Activated naive CD4-positive, alpha-beta T cell (primary cell): ENCODE measurements at places on chromosomes 12 and 14.
A peak's percentile ranks its signal among the peaks of the same experiment; 100 is the strongest.

DNA sequence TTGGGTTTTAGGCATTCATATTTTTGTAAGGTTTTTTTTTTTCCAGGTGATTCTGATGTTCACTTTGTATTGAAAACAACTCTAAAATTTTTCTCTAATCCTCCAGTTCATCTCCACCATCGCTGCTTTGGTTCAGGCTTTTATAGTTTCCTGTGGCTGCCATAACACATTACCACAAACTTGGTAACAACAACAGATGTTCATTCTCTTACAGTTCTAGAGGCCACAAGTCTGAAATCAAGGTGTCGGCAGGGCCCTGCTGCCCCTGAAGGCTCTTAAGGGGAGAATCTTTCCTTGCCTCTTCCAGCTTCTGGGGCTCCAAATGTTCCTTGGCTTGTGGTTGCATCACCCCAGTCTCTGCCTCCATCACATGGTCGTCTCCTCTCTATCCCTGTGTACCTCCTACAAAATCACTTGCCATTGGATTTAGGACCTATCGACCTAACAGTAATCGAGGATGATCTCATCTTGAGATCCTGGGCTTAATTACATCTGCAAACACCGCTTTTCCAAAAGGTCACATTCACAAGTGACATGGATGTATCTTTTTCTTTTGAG lies 55.2 kb downstream of the PELI2 start:
- no peak for DNase-seq

GRCh38 chr12:26338586-26339572 lies 143.5 kb downstream of the SSPN start:
- DNase-seq, result no peak

DNA sequence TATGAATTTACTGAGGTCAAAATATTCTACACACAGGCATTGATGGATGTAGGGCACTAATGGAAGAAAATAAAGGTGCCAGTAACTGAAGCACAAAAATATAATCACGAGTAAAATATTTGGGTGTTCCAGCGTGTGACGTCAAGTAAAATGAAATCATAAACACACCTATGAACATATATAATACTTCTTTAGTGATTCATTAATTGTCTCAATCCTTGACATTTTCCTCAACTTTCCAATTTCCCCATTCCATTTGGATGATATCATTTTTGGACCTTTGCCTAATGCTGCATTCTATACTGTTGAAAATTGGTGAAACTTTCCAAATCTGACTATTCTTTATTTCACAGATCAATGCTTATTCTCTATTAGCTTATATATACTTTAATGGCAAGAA lies 649.3 kb downstream of the GALC start:
- no peak for DNase-seq

- no peak for DNase-seq
Observed at GRCh38 chr14:88802596-88802995, 9.8 kb upstream of the EML5 start.

DNA sequence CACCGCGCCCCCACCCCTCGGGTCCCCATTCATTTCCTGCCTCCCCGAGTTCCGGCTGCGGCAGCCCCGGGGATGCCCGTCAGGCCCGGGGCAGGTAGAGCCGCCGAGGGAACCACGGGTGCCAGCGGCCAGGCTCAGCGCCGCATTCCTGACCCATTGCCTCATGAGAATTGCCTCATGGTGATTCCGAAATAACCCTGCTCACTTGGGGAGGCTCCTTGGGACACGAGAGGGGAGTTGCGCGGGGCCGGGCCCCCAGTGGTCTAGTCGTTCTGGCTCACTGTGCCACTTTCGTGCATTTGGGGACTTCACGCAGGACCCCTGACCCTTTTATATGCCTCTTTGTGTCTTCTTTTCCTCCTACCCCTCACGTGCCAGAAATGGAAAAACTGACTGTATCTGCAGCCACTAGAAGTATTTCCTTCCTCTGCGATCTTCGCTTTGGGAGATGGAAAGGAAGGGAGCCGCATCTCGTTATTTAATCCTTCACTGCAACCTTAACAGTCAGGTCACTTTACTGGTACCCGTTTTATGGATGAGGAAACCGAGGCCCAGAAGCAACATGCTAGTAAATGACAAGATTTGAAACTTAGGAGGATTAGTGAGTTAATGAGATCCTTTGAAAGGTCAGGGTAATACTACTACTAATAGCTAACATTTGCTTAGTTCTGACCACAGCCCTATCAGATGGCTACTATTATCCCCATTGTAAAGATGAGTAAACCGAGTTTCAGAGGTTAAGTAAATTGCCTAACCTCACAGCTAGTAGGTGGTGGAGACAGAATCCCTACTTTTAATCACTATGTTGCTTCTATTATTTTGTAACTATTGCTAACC lies 768 bp downstream of the PTPN11 start:
- no peak for DNase-seq

DNA sequence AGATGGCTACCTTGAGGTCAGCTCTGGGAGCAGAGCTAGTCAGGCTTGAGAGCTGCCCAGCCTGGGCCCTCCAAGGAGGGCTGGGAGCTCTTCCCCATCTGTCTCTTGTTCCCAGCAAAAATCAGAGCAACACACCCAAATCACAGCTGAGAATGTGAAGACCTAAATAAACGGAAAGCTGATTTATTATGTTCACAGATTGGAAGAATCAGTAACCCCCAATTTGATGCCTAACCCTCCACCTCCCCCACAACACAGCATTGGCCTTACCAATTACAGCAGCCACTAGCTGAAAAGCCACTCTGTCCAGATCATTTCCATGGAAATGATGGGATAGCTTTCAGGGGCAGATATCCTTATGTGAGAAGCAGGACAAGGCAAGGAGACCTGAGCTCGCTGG lies 7.1 kb upstream of the ACTN1 start:
- DNase-seq, result no peak

GRCh38 chr12:48489012-48489411 lies 6.7 kb downstream of the C12orf54 start:
- DNase-seq, result no peak

DNA sequence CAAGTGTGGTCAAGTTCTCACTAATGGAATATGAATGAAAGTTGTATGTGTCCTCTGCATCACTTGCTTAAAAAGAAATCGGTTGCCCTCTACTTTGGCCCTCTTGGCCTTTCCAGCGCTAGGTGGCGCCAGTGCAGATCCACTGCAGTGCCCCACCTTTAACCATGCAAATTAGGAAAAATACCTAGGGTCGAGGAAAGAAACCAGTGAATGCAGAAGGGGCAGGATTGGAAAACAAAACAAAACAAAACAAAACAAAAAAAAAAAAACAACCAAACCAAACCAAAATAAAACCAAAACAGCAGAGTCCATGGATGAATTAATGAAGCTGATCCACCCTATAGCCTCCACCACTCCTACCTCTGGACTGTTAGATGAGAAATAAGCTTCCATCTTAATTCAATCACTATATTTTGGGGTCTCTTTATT lies 12.9 kb upstream of the NEMF start:
- DNase-seq, result peak; percentile 50

GRCh38 chr12:104910196-104910840 lies 47.8 kb downstream of the SLC41A2 start:
- DNase-seq, result no peak

DNA sequence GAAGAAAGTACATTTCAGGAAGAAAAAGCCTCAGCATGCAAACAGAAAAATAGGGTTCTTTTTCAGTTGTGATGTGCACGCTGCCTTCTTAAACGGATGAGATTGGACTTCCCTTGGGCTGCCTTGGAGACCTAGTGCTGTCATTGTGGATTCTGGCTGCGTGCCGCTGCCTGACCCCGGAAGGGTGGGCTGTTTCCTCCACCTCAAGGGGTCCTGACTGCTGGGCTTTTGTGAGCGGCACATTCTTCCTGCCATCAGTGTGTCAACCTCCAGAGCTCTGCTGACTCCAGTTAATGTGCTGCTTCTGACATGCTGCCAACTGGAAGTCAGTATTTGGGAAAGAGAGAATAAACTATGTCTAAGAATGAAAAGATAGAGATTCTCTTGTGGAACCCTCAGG lies 25.1 kb downstream of the CCNK start:
- no peak for DNase-seq

DNA sequence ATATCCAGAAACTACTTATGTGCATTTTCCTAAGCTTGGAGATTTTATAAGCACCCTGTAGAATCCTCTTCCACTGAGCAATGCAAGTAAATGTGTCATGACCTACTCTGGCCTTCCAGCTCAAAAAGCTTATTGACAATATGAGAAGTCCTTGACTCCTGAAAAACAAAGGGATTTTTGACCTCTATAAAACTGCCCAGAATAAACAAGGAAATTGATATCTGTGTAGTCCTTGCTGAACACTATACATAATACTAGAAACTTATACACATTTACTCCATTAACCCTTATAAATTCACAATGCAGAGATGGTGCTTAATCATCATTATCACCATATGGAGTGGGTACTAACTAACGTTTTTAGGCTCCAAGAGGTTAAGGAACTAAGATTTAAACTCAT lies 197.4 kb upstream of the KRR1 start:
- DNase-seq, result no peak

DNA sequence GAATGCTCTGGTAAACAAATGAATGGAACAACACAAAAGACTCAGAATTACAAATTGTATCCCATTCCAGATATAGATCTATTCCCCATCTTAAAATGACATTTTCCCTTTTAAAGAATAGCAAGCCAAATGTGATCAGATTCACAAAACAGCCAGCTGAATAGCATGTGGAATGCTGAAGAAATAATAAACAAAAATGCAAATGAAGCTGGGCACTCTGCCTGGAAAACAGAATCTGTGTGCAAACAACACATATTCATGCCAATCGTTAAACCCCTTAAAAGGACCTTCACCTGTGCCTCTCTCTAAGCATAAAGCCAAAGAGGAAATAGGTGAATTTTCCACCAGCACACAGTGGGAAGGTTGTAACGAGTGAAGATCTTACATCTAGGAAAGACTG lies 67.9 kb upstream of the PDZRN4 start:
- no peak for DNase-seq

DNA sequence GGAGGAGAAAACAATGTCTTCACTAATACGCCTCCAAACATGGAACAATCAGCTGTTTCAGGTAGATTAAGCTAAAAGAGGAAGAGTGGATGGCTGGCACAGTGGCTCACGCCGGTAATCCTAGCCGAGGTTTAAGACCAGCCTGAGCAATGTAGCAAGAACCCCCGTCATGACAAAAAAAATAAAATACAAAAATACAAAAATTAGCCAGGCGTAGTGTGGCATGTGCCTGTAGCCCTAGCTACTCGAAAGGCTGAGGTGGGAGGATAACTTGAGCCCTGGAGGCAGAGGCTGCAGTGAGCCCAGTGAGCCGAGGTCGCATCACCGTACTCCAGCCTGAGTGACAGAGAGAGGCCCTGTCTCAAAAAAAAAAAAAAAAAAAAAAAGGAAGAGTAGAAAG lies 1.2 kb upstream of the MED13L start:
- no peak for DNase-seq

- DNase-seq, result no peak
Observed at GRCh38 chr12:17097674-17098073, 491.7 kb upstream of the LMO3 start.

- no peak for DNase-seq
Observed at GRCh38 chr12:76929499-76929898, 50.7 kb upstream of the CSRP2 start.

- no peak for DNase-seq
Observed at GRCh38 chr14:101780887-101781239, 19.4 kb downstream of the PPP2R5C start.

GRCh38 chr14:92726933-92727262 lies 21.5 kb downstream of the LGMN start:
- no peak for DNase-seq

DNA sequence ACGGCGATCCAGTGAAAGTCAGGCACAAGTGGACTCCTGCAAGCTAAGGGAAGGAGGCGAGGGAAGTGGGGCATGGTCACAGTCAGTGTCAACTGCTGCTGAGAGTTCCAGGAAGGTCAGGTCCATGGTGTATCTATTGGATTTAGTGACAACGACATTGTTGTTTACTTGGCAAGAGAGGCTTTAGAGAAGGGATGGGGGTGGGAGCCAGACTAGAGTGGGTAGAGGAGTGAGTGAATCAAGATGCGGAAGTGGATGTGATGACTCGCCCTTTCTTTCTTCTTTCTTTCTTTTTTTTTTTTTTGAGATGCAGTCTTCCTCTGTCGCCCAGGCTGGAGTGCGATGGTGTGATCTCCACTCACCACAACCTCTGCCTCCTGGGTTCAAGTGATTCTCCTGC lies 12.5 kb downstream of the P2RX7 start:
- no peak for DNase-seq

DNA sequence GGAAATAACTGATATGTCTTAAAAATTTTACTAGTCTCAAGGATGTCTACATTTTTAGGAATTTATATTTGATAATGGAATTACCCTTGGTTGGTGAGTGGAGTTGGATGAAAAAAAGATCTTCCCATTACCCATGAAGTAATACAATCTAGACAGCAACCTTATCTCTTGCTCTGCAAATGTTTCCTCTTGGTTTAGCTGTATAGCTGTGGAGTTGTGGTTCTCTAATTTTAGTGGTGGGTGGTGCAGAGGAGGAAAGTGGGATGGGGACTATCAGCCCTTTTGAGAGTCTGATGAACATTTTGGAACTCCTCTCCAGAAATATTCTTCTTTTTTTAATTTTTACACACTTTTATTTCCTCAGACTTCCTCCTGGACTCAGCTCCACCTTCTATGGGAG lies 17.1 kb downstream of the SPX start:
- no peak for DNase-seq

DNA sequence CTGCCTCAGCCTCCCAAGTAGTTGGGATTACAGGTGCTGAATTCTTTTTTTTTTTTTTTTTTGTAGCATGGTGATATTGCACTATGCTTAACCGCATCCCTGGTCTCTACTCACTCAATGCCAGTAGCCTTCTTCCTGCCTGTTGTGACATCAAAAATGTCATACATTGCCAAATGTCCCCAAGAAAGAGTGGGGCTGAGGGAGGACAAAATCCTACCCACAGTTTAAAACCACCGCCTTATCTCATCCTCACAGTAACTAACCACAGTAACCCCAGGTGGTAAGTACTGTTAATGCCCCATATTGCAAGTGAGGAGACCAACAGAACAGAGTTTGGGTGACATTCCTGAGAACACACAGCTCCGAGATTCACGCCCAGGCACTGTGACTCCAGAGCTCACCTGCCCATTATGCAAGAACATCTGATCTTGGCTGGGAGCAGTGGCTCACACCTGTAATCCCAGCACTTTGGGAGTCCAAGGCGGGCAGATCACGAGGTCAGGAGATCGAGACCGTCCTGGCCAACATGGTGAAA lies 19.6 kb downstream of the MORN3 start:
- no peak for DNase-seq

DNA sequence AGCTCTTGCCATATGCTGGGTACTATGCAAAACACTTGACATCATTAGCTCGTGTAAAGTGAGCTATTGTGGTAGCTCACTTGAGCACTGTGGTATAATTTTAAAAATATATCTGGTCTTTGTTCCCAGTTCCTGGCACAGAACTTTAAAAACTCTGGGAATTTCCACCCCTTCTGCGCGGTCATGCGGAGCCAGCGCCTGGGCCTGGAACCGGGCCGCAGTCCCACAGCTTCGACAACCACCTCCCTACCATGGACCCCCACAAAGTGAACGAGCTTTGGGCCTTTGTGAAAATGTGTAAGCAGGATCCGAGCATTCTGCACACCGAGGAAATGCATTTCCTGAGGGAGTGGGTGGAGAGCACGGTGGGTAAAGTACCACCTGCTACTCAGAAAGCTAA lies 123.1 kb downstream of the NUAK1 start:
- no peak for DNase-seq
